ENCODE measurements at places on chromosomes 1 and 21.

- no peak for DNase-seq
Measured at GRCh38 chr1:222079566-222079965, 337.7 kb upstream of the DUSP10 start.

- DNase-seq, result no peak
Measured at GRCh38 chr1:85093644-85094043, 45.3 kb upstream of the MCOLN3 start.

DNA sequence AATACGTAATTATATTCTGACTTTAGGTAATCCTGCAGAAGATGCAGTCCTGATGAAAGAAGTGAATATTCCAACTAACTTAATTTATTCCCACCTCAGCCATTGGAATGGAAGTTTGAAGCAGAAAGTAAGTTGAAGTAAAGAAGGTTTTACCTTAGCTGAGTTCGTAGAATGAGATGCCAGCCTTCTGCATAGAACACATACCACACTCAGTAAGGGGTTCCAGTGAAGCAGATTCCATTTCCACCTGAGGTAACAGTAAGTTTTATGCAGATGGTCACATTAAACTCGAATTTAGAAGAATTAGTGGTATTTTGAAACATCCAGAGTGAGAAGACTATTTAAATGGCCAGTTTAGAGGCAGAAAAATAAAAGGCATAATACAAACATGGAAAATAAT lies 20.2 kb downstream of the RBM11 start:
- DNase-seq, result no peak

DNA sequence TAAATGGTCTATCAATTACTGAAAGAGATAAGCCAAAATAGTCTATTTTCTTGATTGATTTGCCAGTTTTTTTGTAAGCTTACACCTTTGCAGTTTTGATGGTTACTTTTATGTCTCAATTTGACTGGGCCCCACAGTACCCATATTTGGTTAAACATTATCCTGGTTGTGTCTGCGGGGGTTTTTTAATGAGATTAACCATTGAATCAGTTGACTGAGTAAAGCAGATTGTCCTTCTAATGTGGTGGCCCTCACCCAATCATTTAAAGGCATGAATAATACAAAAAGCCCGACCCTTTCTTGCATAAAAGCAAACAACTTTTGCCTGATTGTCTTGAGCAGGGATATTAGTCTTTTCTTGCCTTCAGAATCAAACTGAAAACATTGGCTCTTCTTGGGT lies 650.0 kb upstream of the RGS18 start:
- DNase-seq, result no peak

DNA sequence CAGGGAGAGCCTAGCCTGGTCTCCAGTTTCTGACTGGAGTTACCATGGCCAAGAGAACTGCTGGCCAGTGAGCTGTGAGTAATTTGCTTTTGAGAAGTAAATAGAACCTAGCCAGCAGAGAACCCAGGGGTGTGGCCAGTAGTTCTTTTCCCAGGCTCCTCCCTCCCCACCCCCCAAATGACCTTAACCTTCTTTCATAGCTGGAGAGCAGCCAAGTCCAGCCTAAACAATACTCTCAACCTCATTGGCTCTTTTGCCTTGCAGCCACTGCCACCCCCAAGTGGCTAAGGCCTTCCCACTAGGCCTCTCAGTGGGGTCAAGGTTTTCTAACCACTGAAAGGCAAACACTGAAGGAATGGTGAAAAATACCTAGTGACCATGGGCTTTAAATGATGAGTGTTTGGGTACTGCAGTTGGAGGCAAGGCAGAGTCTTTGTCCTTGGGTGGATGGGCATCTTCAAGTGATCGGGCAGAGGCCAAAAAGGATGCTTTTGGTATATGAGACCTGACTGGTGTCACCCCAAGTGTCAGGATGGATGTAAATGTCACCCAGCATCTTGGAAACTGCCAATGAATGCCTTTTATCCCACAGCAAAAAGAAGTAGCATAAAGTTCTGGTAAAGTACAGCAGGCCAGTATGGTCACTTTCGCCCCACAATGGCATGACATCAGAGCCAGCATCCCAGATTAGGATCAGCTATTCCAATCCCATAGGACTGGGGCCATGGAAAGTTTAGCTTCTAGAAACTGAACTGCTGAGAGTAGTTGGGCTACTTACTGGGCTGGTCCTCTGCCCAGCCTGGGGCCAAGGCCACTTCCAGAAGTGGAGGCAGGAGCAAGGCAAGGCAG lies 3.5 kb upstream of the PIGV start:
- no peak for DNase-seq

GRCh38 chr1:20187813-20188454 lies 1.6 kb upstream of the PLA2G2C start:
- no peak for DNase-seq

- no peak for DNase-seq
Measured at GRCh38 chr1:217059401-217059800, 336.2 kb upstream of the ESRRG start.

GRCh38 chr1:18079941-18080735 lies 27.5 kb upstream of the IGSF21 start:
- DNase-seq, result no peak

- no peak for DNase-seq
Measured at GRCh38 chr1:150708595-150708994, 11.6 kb upstream of the GOLPH3L start.

- no peak for DNase-seq
Measured at GRCh38 chr1:246155923-246156322, 351.2 kb downstream of the SMYD3 start.

DNA sequence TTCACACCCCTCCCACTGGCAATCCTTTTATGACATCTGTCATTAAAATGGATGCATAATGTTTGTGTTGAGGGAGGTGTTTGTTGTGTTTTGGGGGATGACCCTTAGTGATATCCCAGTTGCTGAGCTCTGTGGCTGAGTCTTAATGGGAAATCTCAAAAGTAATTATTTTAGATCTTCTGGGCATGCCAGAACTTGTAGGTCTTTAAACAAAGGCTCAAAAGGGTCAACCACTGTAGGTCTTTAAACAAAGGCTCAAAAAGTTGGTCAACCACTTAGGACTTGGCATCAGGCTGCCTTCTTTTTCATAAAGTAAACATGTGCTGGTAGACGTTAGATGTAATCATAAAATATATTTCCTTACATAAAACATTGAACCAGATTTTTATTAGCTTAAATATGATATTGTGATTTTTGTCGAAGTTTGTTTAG lies 78.0 kb downstream of the CDC14A start:
- no peak for DNase-seq

DNA sequence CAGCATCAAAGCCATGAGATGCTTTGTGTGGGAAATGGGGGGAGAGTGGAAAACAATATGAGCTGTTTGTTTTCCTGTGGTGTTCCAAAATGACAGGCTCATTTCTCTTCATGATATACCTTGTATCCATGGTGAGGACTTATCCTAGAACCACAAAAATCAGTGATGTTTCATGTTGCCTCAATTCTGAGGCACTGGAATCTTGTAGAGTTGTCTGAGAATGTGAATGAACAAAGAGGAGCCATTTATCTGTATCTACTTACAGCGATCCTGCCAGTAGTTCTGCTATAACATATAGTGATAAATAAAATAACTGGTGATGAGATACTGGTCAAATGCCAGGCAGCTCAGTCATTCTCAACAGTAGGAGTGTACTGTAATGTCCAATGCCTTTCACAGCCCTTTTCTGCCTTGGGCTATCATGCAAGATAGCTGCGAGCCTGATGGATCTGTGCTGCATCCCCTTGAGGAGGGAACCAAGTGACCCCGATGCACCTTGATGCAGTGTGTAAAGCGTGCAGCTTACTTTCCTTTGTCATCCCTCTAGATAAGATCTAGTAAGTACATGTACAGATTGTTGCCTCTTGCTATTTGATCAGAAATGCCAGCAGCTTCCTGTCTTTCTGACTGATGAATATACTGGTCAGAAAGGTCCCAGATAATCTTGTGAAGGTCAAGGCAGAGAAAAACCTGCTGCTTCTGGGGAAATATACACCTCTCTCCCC lies 52.8 kb downstream of the SLC44A3 start:
- DNase-seq, result no peak

GRCh38 chr21:37338671-37339551 lies 27.7 kb upstream of the DYRK1A start:
- DNase-seq, result no peak

GRCh38 chr1:246787781-246788513 lies 63.7 kb downstream of the SCCPDH start:
- DNase-seq, result no peak

- DNase-seq, result no peak
Measured at GRCh38 chr1:46719689-46720088, 775 bp upstream of the EFCAB14 start.

DNA sequence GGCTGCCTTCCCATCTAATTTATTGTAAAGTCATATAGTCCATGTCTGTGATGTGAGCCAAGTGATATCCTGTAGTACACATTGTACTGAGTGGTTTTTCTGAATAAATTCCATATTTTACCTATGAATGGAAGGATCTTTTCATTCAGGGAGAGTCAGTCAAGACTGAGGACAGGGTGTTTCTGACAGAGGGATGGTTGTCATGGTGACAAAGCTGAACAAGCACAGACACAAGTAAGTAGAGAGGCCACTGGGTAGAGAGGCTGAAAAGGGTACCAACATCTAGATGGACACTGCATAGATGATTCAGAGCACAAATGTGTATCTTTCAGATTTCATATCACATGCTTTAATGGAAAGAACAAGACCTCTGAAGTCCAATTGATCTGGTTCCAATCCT lies 22.6 kb upstream of the IL20 start:
- DNase-seq, result no peak

DNA sequence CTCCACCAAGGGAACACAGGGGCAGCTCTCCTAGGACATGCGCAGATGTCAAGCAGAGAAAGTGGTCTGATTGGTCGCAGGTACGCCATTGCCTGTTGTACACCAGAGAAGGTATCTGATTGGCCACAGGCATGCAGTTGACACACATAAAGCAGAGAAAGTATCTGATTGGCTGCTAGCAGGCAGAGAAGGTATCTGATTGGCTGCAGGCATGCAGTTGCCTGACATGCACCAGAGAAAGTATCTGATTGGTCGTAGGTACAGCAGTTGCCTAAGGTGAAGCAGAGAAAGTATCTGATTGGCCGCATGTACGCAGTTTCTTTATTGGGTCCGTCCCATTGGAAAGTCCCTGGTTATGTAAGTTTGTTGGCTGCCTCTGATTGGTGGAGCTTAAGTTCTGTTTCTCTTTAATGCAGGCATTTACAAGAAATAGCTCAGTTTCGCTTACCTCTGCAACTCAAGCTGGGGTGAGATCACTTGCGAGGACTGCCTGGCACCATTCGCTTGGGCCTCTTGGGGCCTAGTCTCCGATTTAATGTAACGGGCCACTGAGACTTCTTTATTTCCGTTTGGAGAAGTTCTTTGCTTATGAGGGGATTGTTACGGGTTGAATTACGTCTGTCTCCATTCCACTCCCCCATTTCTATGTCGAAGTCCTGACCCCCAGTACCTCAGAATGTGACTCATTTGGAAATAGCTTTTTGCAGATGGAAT lies 74.2 kb downstream of the SIK1 start:
- DNase-seq, result no peak

- no peak for DNase-seq
Measured at GRCh38 chr1:164914208-164914607, 355.2 kb downstream of the PBX1 start.

- DNase-seq, result no peak
Measured at GRCh38 chr1:91400133-91400725, 4.4 kb downstream of the HFM1 start.

DNA sequence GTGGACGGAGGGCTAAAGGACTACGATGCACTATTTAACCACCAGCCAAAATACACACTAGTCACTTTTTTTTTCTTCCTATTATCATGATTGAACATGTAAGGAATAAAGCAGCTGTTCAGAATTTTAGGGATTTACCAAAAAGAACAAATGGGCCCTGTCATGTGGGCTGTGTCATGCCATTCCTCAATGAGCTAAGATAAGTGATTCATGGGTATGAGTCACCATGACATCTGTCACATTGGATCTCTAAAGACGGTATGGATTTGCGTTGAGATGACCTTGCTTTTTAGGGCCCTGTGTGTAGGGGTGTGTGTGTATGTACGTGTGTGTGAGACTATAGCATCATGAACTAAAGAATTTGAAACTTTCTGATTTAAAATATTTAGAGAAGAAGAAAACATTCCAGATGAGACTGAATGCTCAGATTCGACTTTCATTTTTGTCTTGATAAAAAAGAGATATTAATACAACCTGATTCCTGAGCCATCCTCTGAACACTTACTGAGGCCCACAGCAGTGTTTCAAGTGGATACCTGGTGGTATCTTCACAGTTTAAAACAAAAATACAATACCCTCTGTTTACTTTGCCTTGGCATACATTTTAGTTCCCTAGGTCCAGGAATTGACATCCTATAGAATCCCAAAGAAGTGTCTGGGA lies 246.1 kb upstream of the DUSP10 start:
- no peak for DNase-seq

- DNase-seq, result no peak
Measured at GRCh38 chr21:31623664-31624063, 35.8 kb upstream of the SOD1 start.

DNA sequence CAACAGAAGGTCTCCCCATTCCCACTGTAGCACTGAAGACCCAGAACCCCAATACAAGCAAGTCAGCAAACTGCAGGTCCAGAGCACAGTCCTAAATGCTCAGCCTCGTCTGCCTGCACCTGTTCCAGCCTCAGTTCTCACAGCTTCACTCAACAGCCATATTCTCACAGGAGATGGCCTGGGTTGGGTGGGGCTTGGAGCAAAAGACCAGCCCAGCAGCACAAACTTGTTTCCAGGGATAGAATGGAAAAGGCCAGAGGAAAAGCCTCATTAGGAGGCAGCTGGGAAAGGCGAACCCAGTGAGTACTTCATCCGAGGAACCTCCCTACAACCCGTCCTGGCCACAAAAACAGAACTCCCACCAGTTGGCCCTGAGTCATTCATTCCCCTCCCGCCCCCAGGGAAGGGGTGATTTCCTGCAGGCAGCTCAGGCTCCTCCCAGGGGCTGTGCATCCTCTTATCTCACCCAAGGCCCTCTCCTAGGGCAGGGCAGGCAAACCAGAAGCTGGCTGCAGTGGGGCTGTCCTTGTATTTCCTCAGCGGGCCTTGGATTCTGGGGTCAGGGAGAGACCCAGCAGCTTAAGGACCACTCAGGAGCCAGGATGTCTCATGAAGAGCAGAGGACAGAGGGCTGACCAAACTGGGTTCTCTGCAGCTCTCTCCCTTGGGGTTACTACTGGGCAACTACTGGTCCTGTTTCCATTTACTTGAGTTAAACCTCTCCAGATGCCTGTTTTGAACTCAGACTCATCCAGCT lies 7.4 kb upstream of the MPL start:
- no peak for DNase-seq

DNA sequence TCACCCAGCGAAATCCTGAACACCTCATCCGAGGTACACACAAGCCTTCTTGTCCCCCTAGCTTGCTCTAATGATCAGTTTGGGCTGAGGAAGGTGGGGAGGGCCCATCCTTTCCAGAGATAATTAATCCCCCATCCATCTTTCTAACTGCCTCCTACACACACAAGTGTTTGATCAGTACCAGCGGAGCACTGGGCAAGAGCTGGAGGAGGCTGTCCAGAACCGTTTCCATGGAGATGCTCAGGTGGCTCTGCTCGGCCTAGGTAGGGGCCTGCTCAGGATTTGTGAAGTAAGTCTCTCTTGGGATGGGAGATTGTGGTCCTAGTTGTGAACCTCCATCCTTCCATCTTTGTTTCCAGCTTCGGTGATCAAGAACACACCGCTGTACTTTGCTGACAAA lies 5.8 kb downstream of the ANXA9 start:
- DNase-seq, result no peak
